Activated CD8-positive, alpha-beta T cell treated with anti-CD3 and anti-CD28 coated beads, Interleukin-2, amount 10 ng/mL, durations not matched to agents 7 days and 5 days (primary cell): ENCODE measurements at places on chromosomes 3 and 15. TPM values are rescaled to one million over a fixed set of nuclear protein-coding genes. Genes with fewer than 3 reads are reported as not detected.

DNA sequence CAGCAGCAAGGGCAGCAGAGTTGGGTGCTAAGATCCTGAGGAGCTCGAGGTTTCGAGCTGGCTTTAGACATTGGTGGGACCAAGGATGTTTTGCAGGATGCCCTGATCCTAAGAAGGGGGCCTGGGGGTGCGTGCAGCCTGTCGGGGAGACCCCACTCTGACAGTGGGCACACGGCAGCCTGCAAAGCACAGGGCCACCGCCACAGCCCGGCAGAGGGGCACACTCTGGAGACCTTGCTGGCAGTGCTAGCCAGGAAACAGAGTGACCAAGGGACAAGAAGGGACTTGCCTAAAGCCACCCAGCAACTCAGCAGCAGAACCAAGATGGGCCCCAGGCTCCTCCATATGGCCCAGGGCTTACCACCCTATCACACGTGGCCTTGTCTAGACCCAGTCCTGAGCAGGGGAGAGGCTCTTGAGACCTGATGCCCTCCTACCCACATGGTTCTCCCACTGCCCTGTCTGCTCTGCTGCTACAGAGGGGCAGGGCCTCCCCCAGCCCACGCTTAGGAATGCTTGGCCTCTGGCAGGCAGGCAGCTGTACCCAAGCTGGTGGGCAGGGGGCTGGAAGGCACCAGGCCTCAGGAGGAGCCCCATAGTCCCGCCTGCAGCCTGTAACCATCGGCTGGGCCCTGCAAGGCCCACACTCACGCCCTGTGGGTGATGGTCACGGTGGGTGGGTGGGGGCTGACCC, 18.8 kb downstream of the SEC61A1 start:
- DNase-seq: no peak

DNA sequence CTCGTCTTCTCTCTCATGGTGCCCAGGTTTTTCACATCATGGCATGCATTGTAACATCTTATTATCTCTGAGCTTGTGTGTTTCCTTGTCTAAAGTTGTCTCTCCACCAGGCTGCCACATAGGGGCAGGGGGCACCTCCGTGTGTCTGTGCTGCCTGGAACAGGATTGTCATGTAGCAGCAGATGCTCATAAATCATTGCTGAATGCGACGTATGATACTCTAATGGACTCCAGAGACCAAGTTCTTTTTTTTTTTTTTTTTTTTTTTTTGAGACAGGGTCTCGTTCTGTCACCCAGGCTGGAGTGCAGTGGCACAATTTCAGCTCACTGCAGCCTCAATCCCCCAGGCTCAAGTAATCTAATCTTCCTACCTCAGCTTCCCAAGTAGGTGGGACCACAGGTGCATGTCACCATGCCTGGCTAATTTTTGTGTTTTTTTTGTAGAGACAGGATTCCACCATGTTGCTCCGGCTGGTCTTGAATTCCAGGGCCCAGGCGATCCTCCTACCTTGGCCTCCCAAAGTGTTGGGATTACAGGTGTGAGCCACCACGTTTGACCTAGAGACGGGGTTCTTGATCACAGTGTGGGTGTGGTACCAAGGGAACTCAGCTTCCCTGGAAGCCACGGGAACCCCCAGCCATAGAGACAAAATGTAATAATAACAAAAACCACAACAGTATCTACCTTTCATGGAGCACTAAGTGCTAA, 4.7 kb upstream of the DNASE1L3 start:
- no peak for DNase-seq

DNA sequence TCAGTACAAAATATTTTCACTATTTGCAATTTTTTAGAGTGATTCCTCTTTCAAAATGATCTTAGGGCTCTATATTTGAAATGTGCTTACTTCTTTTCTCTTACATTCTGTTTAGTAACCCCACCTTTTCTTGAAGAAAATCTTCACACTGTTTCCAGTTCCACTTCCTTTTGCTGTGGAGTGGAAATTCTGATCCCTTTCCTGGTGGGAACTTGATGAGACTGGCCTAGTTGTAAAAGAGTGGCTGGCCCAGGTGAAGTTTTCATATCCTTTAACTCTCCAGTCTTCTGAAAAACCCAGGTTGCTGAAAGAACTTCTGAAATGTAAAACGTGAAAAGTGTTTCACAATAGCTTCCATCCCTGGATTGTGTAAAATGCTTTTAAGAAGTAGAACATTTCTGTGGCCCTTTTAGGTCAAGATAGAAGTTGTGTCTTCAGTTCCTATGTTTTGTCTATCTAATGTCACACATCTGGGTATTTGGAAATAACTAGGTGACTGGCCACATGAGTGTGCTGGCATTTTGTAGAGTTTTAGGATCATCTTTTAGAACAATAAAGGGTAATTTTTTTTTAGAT, 84.8 kb upstream of the LRIG1 start:
- no peak for DNase-seq

- DNase-seq: no peak
Observed at GRCh38 chr3:49769286-49769915, 16.9 kb downstream of the IP6K1 start.

GRCh38 chr3:190424108-190424477, 25.6 kb downstream of the TMEM207 start:
- DNase-seq: no peak

The TTBK2 gene
- 10.1 TPM for total RNA-seq

The TRANK1 gene
- 52.3 TPM for total RNA-seq

DNA sequence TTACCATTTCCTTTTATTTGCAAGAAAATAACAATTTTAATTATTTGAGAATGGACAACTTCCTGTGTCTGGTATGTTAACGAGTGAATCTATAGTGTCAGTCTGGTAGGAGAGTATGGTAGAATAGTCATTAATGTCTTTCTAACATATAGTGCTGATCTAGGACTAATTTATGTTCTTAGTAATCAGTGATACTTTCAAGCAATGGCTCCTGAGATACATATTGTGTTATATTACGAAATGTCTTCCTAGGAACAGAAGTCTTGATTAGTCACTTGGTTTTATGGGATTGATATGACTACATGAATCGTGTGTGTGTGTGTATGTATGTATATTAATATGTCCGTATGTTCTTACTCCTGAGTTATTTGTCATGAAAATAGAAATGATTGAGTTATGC, 66.6 kb upstream of the PAQR5 start:
- no peak for DNase-seq

- no peak for DNase-seq
Observed at GRCh38 chr3:72964633-72965032, 32.0 kb upstream of the PPP4R2 start.

DNA sequence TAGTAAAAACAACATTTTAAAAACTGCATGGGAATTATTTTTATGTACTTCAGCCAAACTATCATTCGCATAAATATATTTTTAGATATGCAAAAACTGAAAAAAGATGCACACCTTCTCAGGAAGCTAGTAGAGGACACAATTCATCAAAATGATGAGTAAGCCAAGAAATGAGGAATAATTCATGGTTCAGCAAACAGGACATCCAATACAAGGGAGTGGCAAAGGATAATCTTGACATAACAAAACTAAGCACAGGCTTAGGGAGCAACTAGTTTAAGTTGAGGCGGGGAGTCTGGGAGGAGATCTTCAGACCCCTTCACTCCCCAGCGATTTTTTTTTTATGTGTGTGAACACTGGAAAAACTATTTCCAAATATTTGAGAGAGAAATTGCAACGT, 93.7 kb downstream of the ZNF280D start:
- DNase-seq: no peak

DNA sequence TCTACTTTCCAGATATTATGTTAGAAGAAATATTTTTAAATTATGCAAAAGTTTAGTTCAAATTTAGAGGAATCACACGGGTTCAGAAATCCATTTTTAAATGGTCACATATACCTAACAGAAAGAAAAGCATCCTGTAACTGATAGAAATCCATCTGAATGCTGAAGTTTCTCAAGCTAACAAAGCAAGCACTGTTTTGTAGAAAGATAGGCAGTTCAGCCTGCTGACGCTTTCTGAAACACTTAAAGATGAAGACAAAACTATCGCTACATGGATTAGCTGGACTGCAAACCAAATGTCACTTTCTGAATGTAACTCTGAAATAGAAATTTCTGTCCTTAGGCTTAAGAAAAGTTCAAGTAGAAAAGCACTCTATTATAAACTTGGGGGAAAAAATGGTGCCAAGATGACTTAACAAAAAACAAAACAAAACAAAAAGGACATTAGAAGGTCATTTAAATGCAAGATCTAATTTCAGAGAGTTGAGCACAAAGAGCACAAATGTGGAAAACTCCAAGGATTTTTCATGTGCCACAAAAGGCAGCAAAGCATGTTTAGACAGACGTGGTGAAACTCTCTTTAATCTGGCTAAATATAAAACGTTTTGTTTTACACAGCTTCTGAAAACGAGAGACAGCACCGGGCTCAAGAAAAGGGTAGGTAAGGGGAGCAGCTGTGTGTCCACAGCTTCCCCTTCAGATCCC, 1.2 kb downstream of the PLOD2 start:
- no peak for DNase-seq

The CFAP92 gene
- 0.26 TPM for total RNA-seq

- no peak for DNase-seq
Observed at GRCh38 chr15:77798151-77798835, 165.6 kb upstream of the LINGO1 start.

The NR1I2 gene
- total RNA-seq: 0.26 TPM

DNA sequence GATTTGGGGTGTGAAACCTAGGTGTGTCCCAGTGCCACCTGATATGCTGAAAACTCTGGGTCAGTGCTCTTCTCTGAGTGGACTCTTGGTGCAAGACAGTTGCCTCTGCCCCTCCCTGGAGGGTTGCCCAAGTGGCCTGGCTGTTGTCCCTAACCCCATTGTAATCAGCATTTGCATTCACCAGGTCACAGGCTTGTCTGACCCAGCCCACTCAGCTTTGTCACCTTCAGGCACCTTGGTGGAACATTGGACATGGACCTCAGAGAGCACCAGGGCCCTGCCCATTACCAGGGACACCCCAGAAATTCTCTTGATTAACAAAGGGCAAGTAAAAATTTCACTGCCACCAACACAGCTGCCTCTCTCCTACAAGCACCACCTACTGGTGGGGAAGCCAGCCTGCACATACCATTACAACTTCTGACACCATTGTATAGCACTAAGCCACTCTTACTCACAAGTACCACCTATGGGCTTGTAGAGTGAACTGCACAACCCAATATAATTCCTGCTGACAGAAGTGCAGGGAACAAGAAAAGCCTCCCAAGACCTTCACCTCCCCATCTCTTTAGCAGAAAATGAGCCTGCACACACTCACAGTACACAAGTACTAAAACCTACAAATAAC, 324.6 kb downstream of the EPHA6 start:
- DNase-seq: no peak

DNA sequence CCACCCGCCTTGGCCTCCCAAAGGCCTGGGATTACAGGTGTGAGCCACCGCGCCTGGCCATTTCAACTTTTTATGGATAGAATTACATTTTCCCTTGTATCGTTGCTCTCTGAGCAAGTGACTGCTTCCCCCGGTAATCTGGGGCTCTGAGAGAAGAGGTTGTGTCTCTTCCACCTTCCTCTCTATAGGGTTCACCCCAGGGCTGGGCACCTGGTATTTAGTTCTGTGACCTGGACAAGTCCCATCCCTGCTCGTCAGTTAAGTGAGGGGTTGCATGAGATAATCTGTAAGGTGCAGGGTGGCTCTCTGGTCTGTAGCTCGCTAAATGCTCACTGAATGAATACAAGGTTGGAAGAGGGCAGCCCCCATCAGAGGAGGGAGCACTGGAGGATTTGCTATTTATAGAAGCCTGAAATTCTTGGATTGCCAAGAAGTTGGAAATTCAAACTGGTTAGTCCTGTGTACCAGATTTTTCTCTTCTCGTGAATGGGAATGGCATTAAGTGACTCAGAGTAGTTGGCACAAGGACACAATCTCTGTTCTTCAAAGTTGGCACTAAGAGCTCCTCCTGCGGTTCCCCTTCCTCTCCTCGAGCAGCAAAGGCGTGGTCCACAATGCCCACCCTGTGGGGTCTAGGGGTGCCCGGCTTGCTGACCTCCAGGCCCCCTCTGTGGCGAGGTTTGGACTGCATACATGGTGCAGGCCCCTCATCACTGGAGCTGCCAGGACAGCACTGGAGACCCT, 68.1 kb upstream of the DLG1 start:
- DNase-seq: no peak

The SEMA3G gene
- total RNA-seq: 0.21 TPM

The CLDN1 gene
- total RNA-seq: not detected

DNA sequence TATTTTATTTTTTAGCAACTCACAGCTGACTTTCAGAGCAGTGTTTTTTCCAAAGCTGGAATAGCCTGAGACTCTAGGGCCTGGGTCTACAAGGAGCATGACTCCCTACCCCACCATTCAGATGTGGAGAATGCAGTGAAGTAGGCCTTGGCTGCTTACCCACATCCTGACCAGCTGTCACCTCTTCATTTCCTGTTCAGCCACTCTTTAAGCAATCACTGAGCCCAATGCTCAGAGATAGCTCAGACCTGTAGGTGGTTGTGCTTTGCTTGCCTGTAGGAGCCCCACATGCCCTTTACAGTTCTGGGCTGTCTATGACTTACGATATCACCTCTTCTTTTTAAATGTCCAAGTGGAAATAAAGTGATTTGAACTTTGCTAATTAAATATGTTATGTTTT, 148.1 kb downstream of the NEK11 start:
- DNase-seq: peak; percentile 73

DNA sequence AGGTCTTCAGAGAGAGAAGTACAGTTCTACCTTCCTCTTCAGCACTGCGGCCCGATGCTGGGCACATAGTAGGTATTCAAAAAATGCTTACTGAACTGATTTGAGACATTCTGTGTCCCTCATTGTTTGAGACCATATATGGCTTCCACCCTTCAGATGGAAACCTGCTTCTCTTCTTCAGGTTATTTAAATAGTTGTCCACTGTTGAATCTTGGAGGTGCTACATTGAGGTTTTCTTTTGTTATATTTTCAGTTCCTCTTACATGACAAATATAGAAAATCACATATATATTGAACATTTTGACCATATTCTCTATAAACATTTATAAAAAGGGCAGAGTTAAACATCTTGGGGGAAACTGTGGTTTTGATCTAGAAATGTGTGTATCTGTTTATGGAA, 200.2 kb upstream of the LRRC3B start:
- DNase-seq: no peak

The CCDC191 gene
- total RNA-seq: 3.0 TPM

The CHD2 gene
- total RNA-seq: 144 TPM

GRCh38 chr3:73681610-73682009, 56.9 kb upstream of the PDZRN3 start:
- DNase-seq: no peak

DNA sequence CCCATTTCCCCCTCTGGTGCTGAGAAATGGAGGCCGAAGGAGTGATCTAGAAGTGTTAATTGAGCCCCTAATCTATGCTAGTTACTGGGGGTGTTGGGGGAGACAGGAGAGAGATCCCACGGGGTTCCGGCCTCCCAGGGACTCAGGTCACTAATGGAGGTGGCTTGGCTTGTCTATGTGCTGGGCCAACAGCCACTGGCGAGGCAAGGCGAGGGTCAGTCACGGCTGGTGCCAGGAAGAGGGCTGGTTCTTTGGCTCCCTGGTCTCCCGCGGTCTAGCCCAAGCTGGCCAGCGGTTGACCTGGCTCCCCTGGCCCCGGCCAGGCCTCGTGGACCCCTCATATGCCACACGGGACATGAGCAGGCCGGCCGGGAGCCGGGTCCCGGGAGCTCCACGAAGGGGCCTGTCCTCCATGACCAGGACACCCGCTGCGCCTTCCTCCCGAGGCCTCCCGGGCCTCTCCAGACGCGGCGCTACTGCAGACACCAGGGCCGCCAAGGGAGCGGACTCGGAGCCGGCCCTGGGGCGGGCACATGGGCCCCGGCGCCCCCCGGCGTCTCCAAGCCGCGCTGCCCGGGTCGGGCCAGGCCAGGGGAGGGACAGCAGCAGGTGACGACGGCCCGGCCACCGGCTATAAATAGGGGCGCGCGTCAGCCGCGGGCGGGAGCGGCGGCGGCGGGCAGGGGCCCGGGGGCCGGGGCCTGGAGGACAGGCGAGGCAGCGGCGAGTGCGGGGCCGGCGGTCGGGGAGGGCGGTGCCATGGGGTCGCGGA, at the start of gene ALPK3:
TSS of gene ALPK3 (plus strand) at position 663 of the 772 bp plus-strand sequence. CDS start at position 760, 97 bp downstream.
- DNase-seq: no peak
